Activated CD8-positive, alpha-beta T cell treated with anti-CD3 and anti-CD28 coated beads, Interleukin-2, amount 10 ng/mL, durations not matched to agents 7 days and 5 days (primary cell): ENCODE measurements at places on chromosomes 4 and X.

- no peaks in the 10 kb centered on the region for H3K4me1 ChIP-seq
- no peak overlapping the region for H3K4me3 ChIP-seq
- no peak overlapping the region for H3K27ac ChIP-seq
- no peaks in the 10 kb centered on the region for H3K36me3 ChIP-seq
Observed at GRCh38 chrX:46811121-46811520, 25.7 kb upstream of the RP2 start.

GRCh38 chr4:123105026-123105420 is 182.6 kb upstream of the NUDT6 start:
- H3K27me3 ChIP-seq: no peaks in the 10 kb centered on the region
- H3K4me1 ChIP-seq: no peaks in the 10 kb centered on the region
- H3K27ac ChIP-seq: no peak overlapping the region
- H3K36me3 ChIP-seq: no peaks in the 10 kb centered on the region
- no peak for DNase-seq

DNA sequence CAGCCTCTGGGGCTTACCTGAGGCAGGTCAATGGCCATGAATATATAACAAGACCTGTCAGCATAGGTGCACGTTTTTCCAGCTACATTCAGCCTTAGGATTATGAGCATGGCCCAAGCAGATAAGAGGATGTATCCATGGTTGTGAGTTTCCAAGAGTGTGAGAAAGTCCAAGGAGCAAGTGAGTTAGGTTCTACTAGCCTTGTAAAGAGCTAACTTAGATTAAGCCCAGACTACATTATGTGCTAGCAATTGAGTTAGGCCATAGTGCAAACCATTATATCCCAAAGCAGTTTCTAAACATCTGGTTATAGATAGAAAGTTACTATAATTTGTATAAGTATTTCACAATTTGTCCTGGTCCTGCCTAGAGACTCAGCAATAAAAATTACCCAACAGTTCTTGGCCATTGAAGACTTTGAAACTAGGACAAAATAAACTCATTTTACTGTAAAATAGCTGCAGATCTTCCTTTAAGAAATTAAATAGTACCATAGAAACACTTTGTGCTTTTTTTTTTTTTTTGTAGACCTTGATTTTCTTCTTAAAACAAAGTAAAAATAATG is 312.0 kb downstream of the CAMK2D start:
- H3K4me1 ChIP-seq: no peaks in the 10 kb centered on the region
- peaks cover 9% of the 10 kb centered on the region for H3K36me3 ChIP-seq
- no peaks in the 10 kb centered on the region for H3K27me3 ChIP-seq
- H3K27ac ChIP-seq: no peak overlapping the region
- no peak for DNase-seq

GRCh38 chr4:112895811-112896608 is 153.4 kb upstream of the ANK2 start:
- H3K36me3 ChIP-seq: no peaks in the 10 kb centered on the region
- no peaks in the 10 kb centered on the region for H3K4me1 ChIP-seq
- DNase-seq: no peak
- H3K27me3 ChIP-seq: peaks cover 11% of the 10 kb centered on the region

GRCh38 chr4:184012937-184013336 is 107.8 kb downstream of the STOX2 start:
- DNase-seq: no peak
- no peaks in the 10 kb centered on the region for H3K27me3 ChIP-seq
- no peaks in the 10 kb centered on the region for H3K36me3 ChIP-seq
- H3K4me3 ChIP-seq: no peak overlapping the region
- no peak overlapping the region for H3K27ac ChIP-seq
- peaks cover 4% of the 10 kb centered on the region for H3K4me1 ChIP-seq
